ENCODE measurements at places on chromosomes 1 and 21. TPM values are rescaled to one million over a fixed set of nuclear protein-coding genes. Genes with fewer than 3 reads are reported as not detected.

Gene DENND1B
- 2.9 TPM for polyA plus RNA-seq

- no peak for DNase-seq
Measured at GRCh38 chr21:27418346-27418745, 451.5 kb upstream of the ADAMTS5 start.

Gene SH2D5
- 7.2 TPM for polyA plus RNA-seq

DNA sequence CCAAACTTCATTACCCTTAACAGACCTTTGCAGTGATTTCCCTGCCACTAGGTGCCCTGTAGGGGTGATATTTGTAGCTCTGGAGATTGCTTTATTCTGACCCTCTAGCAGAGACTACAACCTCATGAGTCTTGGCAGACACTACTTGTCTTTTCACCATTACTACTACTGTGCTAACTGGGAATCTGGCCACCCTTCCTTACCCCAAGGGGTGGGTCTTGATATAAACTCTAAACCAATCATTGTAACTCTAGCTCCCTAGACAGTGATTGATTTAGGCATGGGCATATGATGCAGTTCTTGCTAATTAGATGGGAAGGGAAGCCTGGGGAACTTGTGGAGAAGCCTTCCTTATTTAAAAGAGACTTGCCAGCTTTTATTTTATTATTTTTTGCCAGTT is 3.9 kb downstream of the KPNA6 start:
- DNase-seq, result no peak

- no peak for DNase-seq
Measured at GRCh38 chr1:109312246-109312645, 5.4 kb upstream of the MYBPHL start.

GRCh38 chr1:90262791-90263190 is 267.9 kb downstream of the ZNF326 start:
- no peak for DNase-seq

GRCh38 chr1:94978401-94978800 is 51.5 kb upstream of the CNN3 start:
- no peak for DNase-seq

- no peak for DNase-seq
Measured at GRCh38 chr1:53645690-53646078, 93.3 kb downstream of the GLIS1 start.

DNA sequence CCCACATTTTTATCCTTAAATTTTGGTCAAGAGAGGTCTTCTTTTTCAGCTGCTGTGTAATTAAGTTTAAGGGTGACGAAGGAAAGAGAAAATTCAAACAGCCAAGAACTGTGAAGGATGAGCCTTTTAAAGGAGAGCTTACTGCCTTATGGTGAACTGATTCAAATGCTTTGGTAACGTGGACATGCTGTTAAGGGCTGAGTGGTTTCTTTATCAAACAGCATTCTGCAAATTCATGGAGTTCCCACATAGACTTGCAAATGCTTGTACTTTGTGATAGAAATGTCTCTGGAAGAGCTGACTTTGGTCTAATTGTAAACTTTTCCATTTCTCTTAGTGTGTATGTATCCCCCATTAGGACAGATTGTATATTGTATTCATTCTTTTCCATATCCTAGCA is 93.8 kb downstream of the CHD1L start:
- DNase-seq, result no peak

DNA sequence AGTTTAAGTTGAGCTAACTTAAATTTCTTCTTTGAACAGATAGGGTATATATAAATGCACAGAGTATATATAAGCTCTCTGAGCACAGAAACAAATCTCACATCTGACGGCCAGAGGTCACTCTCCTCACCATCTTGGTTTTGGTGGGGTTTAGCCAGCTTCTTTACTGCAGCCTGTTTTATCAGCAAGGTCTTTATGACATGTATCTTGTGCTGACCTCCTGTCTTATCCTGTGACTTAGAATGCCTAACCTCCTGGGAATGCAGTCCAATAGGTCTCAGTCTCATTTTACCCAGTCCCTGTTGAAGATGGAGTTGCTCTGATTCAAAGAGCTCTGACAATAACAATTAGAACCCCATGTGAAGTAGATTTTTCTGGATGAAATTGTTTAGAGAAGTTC is 1.6 kb upstream of the MOV10 start:
- no peak for DNase-seq

DNA sequence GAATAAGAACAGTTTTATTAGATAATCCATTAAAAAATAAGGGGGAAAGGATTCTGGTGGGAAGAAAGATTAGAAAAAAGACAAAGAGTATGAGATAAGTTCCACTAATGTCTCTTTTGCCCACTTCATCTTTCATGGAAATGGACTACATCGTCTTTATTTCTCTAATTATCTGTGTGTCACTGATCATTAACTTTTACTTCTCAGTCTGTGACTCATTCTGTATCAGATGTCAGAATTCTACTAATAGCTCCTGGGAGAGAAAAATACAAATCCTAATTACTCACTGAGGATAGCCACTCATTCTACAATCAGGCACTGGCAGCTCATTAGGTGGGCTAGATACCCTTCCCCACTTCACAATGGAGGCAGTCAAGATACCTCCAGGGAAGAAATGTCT is 41.7 kb downstream of the ILDR2 start:
- no peak for DNase-seq

DNA sequence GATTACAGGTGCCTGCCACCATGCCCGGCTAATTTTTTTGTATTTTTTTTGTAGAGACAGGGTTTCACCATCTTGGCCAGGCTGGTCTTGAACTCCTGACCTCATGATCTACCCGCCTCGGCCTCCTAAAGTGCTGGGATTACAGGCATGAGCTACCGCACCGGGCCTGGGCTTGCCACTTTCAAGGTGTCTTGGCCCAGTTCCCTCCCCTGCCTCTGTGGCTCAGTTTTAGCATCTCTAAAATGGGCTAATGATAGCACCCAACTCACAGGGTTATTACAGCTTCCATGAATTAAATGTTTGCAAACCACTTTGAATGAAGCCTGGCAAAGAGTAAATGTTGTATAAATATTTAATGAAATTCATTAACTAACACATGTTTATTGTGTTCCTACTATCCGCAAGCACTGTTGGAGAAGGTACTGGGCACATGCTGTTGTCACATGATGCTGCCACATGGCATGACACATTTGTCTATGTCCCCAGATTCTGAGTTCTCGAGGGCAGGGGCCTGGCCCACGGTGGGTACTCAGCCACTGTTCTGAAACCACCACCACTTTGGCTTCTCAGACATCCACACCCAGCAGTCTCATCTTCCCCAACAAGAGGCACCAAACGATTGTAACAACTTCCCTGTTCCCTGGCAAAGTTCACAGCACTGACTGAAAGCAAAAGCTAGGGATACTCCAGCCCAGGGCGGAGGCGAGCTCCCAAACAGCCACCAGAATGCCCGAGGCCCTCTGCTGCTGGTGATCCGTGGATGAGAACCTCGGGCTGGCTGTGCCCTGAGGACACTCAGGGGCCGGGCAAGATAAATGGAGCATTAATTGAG is 9.7 kb downstream of the IFFO2 start:
- no peak for DNase-seq

DNA sequence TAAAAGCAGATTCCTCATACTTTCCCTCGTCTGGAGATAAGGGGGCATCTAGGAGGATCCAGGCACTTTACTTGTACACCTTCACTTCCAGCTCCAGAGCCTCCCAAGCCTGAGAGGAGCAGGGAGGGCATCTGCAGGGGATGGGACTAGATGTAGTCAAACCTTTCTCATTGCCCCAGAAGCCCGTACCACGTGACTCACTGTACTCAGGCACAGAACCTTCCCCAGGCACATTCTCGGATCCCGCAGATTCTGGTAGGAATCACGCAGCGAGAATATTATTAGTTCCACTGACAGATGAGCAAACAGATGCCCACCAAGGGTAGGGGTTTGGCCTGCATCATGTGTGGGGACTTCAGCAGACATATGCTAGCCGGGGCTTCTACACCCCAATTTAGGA is 25.2 kb upstream of the TNR start:
- no peak for DNase-seq

DNA sequence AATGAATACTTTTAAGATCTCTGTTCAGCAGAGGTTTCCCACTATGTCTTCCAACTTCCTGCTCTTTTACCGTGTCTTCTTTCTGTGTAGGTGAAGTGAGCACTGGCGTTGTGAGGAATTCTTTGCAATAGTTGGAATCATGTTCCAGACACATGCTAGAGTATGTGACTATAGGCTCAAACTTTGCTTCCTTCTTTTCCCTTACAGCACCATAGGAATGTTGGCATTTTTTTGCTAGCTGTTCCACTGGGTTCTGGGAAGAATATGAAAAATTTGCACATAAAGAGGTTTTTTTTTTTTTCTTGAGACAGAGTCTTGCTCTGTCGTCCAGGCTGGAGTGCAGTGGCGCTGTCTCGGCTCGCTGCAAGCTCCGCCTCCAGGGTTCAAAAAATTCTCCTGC is 15.7 kb upstream of the HUNK start:
- DNase-seq, result no peak

Gene CASP9
- polyA plus RNA-seq, result 13.3 TPM

Gene RUNX1
- polyA plus RNA-seq, result 5.8 TPM

Gene CTSE
- not detected for polyA plus RNA-seq

- no peak for DNase-seq
Measured at GRCh38 chr1:214075999-214076707, 88.4 kb downstream of the PROX1 start.

Gene GNG4
- polyA plus RNA-seq, result 9.9 TPM

GRCh38 chr1:214106375-214106774 is 118.6 kb downstream of the PROX1 start:
- no peak for DNase-seq

GRCh38 chr1:226646026-226646869 is 92.8 kb downstream of the ITPKB start:
- DNase-seq, result no peak

GRCh38 chr21:42469272-42469671 is 26.8 kb downstream of the RSPH1 start:
- DNase-seq, result no peak

DNA sequence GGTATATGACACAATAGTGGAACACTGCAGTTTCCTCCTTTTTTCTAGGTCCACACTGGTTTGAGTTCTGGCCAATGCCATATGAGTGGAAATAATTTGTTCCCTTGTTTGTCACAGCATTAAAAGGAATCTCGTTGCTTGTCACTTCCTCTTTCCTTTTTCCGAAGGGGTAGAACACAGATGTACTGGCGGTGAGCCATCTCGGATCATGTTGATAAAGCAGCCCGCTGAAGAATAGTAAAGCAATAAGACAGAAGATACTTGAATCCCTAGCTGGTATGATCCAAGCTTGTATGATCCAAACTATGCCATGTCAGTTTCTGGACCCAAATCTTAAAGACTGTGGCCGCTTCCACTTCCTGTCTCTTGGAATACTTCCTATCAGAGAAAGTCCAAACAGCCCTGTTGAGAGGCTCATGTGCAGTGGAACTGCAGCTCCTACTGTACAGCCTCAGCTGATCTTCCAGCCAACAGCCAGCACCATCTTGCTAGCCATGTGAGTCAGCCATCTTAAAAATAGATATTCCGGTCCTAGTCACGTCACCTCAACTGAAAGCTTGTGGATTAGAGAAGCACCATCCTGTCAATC is 40.3 kb downstream of the CFHR5 start:
- DNase-seq, result no peak

Data from A549 (cell line).